IMR-90 (cell line): ENCODE measurements at places on chromosomes 5 and 9. TPM values are rescaled to one million over a fixed set of nuclear protein-coding genes. Genes with fewer than 3 reads are reported as not detected.

Gene FBLL1
- total RNA-seq: under 0.01 and 0.18 TPM in 2 replicates

Gene CCNJL
- total RNA-seq: 2.0 and 2.8 TPM in 2 replicates

Gene MEIKIN
- not detected in 2 replicates for total RNA-seq

Gene C5orf52
- total RNA-seq: not detected in 2 replicates

Gene DMRT3
- not detected in 2 replicates for total RNA-seq

Gene ARL14EPL
- not detected in 2 replicates for total RNA-seq

Gene SH3TC2
- 7.8 and 7.9 TPM in 2 replicates for total RNA-seq

Gene DAB2IP
- total RNA-seq: 5.6 and 6.1 TPM in 2 replicates

DNA sequence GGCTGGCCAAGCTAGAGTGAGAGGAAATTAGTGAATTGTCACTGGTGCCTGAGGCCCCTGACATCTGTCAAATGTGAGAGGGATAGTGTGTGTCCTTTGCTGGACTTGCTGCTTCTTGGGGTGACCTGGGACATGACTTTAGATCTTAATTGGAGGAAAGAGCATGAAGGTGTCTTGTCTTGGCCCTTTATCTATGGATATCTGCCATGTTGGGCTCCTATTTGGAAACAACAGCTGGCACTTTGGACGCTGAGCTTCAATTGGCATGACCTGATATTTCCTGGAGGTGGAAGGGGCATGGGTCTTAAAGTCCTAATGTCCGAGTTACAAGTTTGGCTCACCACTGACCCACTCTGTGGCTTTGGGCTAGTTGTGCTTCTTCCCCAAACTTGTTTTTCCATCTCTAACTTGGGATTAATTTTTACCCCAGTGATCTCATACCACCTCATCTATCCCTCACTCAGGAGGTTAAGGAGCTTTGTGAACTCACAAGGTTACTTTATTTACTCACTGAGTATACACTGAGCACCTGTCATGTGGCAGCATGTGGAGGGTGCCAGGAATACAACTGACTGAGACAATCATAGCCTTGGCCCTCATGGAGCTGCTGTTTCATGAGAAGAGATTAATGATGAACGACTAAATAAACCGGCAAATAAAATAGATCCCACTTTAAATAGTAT, 30.1 kb upstream of the CXCL14 start:
- no peak overlapping the region for H3K4me3 ChIP-seq
- no peaks in the 10 kb centered on the region for H3K4me1 ChIP-seq
- H3K27me3 ChIP-seq: peaks cover 10% of the 10 kb centered on the region
- no peak overlapping the region for H3K27ac ChIP-seq

- no peak overlapping the region for H3K27ac ChIP-seq
- no peak for DNase-seq
- no peak overlapping the region for H3K4me3 ChIP-seq
- peaks cover 49% of the 10 kb centered on the region for H3K36me3 ChIP-seq
- H3K27me3 ChIP-seq: no peaks in the 10 kb centered on the region
- H3K4me1 ChIP-seq: no peaks in the 10 kb centered on the region
These were observed 25.1 kb downstream of the SPACA9 start for GRCh38 chr9:132903574-132904492.

DNA sequence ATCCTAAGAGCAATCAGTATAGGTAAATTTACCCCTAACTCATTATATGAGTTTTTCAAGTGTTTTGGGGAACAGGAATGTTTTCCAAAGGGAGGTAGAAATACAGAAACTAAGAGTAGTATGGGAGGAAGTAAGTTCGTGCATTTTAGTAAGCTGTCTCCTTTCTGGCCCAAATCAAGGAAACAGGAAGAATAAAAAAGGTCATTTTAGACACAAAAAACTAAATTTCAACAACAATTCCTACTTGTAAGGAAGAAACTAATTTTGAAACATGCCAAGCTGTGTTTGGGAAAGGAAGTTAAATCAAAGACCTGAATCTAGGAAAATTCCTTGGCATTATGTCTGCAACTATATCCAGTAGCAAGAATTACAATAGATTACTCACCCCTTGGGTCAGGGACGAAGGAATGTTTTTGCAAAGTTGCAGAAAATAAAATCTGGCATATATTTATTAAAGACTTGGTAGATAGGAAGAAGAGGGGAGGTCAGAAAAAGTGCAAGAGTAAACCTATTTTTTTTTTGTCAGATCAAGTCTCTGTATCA, 6.5 kb upstream of the RPS6 start:
- no peak overlapping the region for H3K27ac ChIP-seq
- no peaks in the 10 kb centered on the region for H3K27me3 ChIP-seq
- no peak overlapping the region for H3K4me3 ChIP-seq
- no peaks in the 10 kb centered on the region for H3K36me3 ChIP-seq
- DNase-seq: no peak
- 0 out of 2 replicates have a peak, but pooled peaks cover 2% of the 10 kb centered on the region for H3K4me1 ChIP-seq

DNA sequence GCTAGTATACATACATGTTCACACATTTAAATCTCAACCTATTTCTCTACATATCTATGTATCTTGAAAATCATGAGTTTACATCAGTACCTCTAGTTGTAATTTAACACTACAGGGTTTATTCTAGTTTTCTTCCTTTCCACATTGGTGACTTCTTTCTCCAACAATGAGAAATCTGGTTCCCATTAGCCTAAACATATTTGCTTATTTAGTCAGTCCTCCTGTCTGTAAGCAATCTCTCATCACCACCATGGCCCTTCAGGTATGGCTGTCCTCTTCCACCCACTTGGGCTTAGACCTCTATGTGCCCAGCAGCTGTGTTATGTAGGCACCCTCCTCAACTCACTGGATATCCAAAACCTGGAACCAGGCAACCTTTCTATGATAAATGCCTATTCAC, 8.0 kb upstream of the SPATA31D1 start:
- H3K36me3 ChIP-seq: no peaks in the 10 kb centered on the region
- H3K27ac ChIP-seq: no peak overlapping the region
- no peak overlapping the region for H3K4me3 ChIP-seq
- H3K27me3 ChIP-seq: no peaks in the 10 kb centered on the region
- DNase-seq: peak; percentile 6

DNA sequence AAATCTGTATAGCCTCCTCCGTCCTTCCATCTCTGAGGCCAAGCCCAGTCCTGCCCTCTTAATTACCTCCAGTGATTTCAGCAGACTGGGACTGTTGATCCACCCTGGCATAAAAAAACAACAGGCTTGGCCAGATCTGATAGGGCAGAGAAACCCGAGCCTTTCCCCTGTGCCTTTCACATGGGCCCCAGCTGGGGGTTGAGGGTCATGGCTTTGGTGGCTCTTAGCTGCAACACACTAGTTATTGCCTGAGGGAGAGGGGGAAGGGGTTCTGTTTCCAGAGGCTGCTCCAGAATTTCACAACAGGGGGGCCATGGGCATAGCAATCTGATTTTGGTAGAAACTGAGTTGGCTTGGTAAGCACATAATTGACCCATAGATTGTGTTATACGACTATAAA, 21.2 kb upstream of the PANK3 start:
- H3K27ac ChIP-seq: no peak overlapping the region
- no peaks in the 10 kb centered on the region for H3K4me1 ChIP-seq
- H3K36me3 ChIP-seq: no peaks in the 10 kb centered on the region
- DNase-seq: no peak
- no peaks in the 10 kb centered on the region for H3K27me3 ChIP-seq
- no peak overlapping the region for H3K4me3 ChIP-seq

GRCh38 chr5:1874771-1875220, 7.9 kb downstream of the IRX4 start:
- no peaks in the 10 kb centered on the region; the same call in 1 of the 2 replicates for H3K4me1 ChIP-seq
- H3K4me3 ChIP-seq: no peak overlapping the region
- H3K36me3 ChIP-seq: no peaks in the 10 kb centered on the region
- H3K27me3 ChIP-seq: peaks cover 71% of the 10 kb centered on the region

DNA sequence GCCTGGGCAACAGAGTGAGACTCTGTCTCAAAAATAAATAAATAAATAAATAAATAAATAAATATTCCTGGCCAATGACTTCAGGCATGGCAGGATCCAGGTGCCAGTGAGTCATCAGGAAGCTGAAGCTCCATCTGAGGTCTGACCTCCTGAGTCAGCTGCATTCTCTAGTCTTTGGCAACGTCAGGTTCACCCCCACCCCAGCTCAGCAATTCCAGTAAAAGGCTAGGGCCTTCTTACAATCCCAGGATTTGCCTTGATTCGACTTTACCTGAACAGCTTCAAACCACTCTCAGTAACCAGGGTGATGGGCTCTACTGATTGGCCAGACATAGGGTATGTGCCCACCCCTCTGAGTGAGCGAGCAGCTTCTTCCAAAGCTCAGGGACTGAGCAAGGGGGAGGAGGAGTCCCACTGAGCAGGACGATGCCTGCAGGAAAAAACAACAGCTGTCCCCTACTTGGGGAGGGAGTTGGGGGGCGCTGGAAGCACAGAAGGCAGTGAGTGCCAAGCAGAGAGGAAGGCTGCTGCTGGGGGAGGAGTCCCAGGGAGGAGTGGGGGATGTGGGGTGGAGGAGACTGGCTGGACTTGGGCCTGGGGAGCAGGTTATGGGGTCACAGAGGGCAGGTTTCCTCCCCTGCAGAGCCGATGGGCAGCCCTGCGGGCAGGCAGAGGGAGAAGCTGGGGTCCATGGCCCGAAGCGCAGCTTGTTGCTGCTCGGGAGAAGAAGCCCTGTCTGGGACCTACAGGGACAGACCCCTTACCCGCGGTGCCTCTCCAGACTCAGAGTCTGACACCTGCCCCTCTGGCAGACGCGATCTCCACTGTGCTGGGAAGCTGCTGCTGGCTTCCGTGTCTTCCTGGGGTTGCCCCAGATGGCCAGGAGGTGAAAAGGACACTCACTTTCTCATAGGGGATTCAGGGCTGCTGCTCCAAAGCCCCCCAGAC, 25.9 kb upstream of the UNC5A start:
- H3K27me3 ChIP-seq: peaks cover 58% of the 10 kb centered on the region
- H3K4me3 ChIP-seq: no peak overlapping the region
- H3K36me3 ChIP-seq: no peaks in the 10 kb centered on the region
- peaks cover 2% of the 10 kb centered on the region; the same call in 1 of the 2 replicates for H3K4me1 ChIP-seq
- peak; percentile 78 for DNase-seq
- H3K27ac ChIP-seq: no peak overlapping the region

DNA sequence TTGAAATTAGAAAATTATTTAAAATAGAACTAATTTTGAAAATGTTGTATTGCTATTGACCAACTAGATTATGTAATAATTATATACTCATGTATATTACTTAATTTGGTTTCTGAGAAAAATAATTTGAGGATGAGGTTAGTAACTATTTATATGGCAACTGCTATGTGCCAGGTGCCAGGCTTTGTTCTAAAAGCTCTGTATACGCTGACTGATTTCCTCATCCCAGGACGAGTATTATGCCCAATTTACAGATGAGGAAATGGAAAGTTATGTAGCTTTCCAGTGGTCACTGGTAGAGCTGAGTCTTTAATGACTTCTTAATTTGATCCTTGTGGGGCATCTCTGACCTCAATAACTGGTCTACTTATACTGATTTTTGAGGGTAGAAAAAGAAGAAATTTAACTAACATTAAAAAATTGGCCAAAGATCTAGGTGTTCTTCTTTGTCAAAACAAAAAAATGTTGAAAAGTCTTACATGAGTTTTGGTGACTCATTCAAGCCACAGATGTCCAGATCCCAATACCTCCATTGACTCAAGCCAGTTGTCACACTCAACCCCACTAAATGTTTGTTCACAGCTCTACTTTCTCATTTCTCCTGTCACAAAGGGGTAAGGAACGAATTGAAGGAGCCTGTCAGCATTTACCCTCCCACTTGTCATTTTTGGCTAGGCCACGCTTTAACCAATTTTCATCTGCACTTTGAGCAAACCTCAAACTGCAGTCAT, 228.1 kb upstream of the MEF2C start:
- H3K4me3 ChIP-seq: no peak overlapping the region
- H3K27me3 ChIP-seq: no peaks in the 10 kb centered on the region
- no peaks in the 10 kb centered on the region for H3K36me3 ChIP-seq
- no peak overlapping the region for H3K27ac ChIP-seq

- peak overlapping the region; percentile 18 for H3K27ac ChIP-seq
- H3K27me3 ChIP-seq: no peaks in the 10 kb centered on the region
- H3K36me3 ChIP-seq: no peaks in the 10 kb centered on the region
- H3K4me1 ChIP-seq: peaks cover 7% of the 10 kb centered on the region
- peak overlapping the region; percentile 19 for H3K4me3 ChIP-seq
These were observed 90.7 kb downstream of the PTCH1 start for GRCh38 chr9:95425910-95426551.

DNA sequence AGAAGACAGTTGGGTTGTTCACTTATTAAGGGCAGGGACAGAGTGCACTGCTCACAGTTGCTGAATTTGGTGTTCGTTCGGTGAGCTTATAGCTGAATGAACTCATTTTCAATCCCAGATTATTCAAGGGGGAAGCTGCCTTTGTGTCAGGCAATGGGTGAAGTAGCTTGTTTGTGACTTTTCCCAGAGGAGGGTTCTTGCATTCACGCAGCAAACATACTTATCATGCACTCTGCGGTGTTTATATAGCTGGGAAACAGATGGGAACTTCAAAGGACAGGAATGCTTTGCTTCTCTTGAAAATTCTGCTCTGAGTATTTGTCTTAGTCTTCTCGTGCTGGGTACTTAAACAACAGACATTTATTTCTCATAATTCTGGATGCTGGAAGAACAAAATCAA, 64.7 kb upstream of the ABCA1 start:
- peaks cover 25% of the 10 kb centered on the region for H3K4me1 ChIP-seq
- peak overlapping the region; percentile 83; the same call in 1 of the 2 replicates for H3K27ac ChIP-seq
- H3K4me3 ChIP-seq: no peak overlapping the region
- no peaks in the 10 kb centered on the region for H3K27me3 ChIP-seq

DNA sequence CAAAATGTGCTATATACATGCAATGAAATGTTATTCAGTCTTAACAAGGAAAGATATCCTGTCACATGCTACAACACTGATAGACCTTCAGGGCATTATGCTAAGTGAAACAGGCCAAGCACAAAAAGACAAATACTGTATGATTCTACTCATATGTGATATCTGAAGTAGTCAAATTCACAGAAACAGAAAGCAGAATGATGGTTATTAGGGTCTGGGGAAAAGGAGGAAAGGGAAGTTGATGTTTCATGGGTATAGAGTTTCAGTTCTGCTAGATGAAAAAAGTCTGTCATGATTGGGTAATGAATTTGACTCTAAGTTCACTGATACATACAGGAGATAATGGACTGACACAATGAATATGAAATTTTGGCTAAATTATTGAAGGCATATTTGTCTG, 11.2 kb upstream of the RIC1 start:
- H3K4me3 ChIP-seq: no peak overlapping the region
- H3K36me3 ChIP-seq: no peaks in the 10 kb centered on the region
- no peak overlapping the region for H3K27ac ChIP-seq
- H3K4me1 ChIP-seq: peaks cover 2% of the 10 kb centered on the region
